ENCODE measurements at places on chromosomes 7 and 10. TPM values are rescaled to one million over a fixed set of nuclear protein-coding genes. Genes with fewer than 3 reads are reported as not detected.

Gene NKX1-2
- not detected for total RNA-seq

Gene CFAP43
- total RNA-seq = 0.68 TPM

Gene CYP26C1
- not detected for total RNA-seq

Gene WNT8B
- not detected for total RNA-seq

Gene INPP5A
- total RNA-seq = 117 TPM

Gene CBLL1
- 46.2 TPM for total RNA-seq

Gene NRG3
- 0.41 TPM for total RNA-seq

Gene SFTPD
- total RNA-seq = 3.4 TPM

Gene AKR1D1
- not detected for total RNA-seq

Gene C10orf67
- not detected for total RNA-seq

Gene ABLIM1
- 58.5 TPM for total RNA-seq

Gene RP9
- 24.6 TPM for total RNA-seq

GRCh38 chr7:122637784-122638183 is 61.1 kb downstream of the RNF133 start:
- H3K27me3 ChIP-seq = no peaks in the 10 kb centered on the region
- H3K36me3 ChIP-seq = no peaks in the 10 kb centered on the region
- no peak for DNase-seq
- no peaks in the 10 kb centered on the region for H3K4me1 ChIP-seq
- no peak overlapping the region for H3K27ac ChIP-seq

GRCh38 chr7:45701701-45702510 is 127.7 kb downstream of the ADCY1 start:
- no peaks in the 10 kb centered on the region for H3K4me1 ChIP-seq
- no peak overlapping the region for H3K27ac ChIP-seq
- peaks cover 24% of the 10 kb centered on the region for H3K27me3 ChIP-seq
- no peak for DNase-seq
- H3K36me3 ChIP-seq = no peaks in the 10 kb centered on the region

GRCh38 chr7:107506674-107507339 is 37.0 kb downstream of the GPR22 start:
- no peaks in the 10 kb centered on the region for H3K27me3 ChIP-seq
- no peak for DNase-seq
- no peak overlapping the region for H3K27ac ChIP-seq
- H3K4me1 ChIP-seq = no peaks in the 10 kb centered on the region
- no peaks in the 10 kb centered on the region for H3K36me3 ChIP-seq
- no peak overlapping the region for H3K4me3 ChIP-seq

DNA sequence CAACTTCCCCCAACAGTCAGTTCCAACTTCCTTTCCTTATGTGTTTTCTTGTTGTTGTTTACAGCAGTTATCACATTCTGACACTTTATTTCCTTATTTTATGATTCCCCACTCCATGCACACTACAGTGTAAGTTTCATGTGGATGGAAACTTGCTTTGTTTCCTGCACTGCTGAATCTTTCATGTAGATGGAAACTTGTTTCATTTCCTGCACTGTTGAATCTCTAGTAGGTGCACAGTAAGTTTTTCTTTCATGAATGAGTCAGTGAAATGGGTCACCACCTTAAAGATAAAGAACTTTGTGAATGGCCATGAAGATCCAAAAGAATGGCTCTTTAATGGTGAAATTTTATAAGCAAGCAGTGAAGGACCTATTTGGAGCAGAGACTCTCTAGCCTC is 61.4 kb downstream of the SHOC2 start:
- H3K4me3 ChIP-seq = no peak overlapping the region
- no peak overlapping the region for H3K27ac ChIP-seq
- no peak for DNase-seq

DNA sequence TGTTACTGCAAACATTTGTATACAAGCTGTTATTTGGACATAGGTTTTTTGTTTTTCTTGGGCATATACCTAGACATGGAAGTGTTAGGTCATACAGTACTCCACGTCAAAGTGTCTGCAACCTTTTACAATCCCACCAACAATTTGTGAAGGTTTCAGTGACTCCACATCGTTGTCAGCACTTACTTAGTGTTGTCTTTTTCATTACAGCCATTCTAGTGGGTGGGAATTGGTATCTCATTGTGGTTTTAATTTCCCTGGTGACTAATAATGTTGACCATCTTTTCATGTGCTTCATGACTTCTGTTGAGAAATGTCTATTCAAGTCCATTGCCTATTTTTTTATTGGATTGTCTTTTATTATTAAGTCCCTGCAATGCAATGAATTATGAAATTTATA is 95.0 kb downstream of the UBE3C start:
- no peaks in the 10 kb centered on the region for H3K27me3 ChIP-seq
- no peak for DNase-seq
- H3K36me3 ChIP-seq = peaks cover 56% of the 10 kb centered on the region

DNA sequence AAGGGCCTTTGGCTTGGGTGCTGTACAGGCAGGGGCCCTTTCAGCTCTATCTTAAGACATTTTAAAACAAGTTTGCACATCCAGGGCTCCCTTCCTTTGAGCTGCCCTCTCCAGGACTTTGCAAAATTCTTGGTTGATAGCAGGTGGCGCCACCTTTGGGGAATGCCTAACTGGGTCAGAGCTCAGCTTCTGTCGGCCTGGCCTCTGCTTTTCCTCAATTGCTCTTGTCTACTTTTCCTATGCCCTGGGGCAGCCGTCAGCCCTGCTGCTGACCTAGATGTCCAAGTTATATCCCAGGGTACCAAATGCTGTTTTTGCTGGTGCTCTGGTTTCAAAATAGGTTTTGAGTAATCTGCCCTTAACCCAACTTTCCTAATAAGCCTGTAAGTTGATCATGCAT is 65.8 kb downstream of the APBB1IP start:
- H3K4me3 ChIP-seq = no peak overlapping the region
- H3K36me3 ChIP-seq = no peaks in the 10 kb centered on the region
- H3K27ac ChIP-seq = no peak overlapping the region
- no peak for DNase-seq
- H3K27me3 ChIP-seq = no peaks in the 10 kb centered on the region

DNA sequence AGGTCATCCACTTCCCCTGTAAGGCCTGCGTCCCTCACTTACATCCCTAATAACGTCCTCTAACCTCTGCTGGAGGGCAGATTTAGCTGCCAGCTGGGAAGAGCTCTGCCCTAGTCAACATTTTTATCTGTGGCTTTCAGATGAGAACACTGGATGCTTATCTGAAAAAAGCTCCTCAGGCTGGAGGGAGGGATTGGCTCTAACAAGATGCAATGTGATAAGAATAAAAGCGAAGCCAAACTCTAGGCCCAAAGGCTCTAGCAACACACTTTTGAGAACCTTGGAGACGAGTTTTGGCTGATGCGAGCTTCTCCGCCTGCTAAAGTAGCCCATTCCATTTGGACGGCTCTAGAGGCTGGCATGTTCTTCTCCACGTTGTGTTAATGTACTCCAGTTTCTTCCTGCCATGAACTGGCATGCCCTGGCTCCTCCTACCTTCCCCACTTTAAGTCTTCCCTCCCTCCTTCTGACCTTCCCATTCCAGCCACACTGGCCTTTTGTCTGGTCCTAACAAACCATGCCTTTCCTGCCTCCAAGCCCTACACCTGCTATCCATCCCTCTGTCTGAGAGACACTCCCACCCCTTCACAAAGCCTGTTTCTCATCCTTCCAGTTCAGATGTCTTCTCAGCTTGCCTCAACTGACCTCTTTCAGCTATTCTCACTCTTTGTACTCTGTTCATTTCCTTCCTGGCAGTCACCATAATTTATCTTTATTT is 62.5 kb upstream of the ATRNL1 start:
- no peak for DNase-seq
- no peak overlapping the region for H3K27ac ChIP-seq
- no peak overlapping the region for H3K4me3 ChIP-seq
- no peaks in the 10 kb centered on the region for H3K36me3 ChIP-seq
- no peaks in the 10 kb centered on the region for H3K4me1 ChIP-seq

DNA sequence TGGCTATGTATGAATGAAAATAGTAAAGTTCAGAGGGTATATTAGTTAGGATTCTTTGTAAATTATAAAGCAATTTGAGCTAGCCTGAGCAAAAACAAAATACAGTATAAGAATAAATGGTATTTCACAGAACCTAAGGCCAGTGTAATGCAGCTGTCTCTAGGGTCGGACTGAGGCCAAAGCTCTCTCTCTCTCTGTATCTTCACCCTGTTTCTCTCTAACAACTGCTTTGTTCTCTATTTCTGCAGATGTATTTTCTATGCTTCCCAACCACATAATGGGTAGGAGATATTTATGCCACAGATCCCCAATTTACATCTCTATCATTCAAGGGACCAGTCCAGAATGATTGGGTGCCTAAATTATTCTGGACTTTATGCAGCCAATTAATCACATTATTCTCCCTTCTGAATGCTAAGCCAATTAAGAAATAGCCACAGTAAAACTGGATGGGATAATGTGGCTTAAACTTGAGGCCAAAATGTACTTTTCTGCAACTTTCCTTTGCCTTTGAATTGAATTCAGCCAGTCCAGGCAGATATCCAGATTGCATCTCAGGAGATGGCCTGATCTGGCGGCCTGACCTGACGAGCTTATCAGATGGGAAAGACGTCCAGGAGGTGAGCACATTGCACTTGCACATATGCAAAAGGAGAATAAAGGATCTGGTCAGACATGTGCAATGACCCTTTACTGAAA is 24.6 kb upstream of the IMMP2L start:
- H3K4me3 ChIP-seq = no peak overlapping the region
- no peak overlapping the region for H3K27ac ChIP-seq
- H3K4me1 ChIP-seq = no peaks in the 10 kb centered on the region
- no peak for DNase-seq
- H3K27me3 ChIP-seq = no peaks in the 10 kb centered on the region

GRCh38 chr7:31320675-31321074 is 19.9 kb downstream of the NEUROD6 start:
- no peak overlapping the region for H3K27ac ChIP-seq
- no peak overlapping the region for H3K4me3 ChIP-seq
- H3K27me3 ChIP-seq = no peaks in the 10 kb centered on the region
- no peaks in the 10 kb centered on the region for H3K36me3 ChIP-seq

- no peaks in the 10 kb centered on the region for H3K36me3 ChIP-seq
- peak; percentile 86 for DNase-seq
- no peaks in the 10 kb centered on the region for H3K27me3 ChIP-seq
- no peak overlapping the region for H3K4me3 ChIP-seq
- peak overlapping the region; percentile 42 for H3K27ac ChIP-seq
- H3K4me1 ChIP-seq = no peaks in the 10 kb centered on the region
Observed at GRCh38 chr7:73734619-73735527, 3.7 kb downstream of the ABHD11 start.

- no peaks in the 10 kb centered on the region for H3K36me3 ChIP-seq
- H3K27ac ChIP-seq = no peak overlapping the region
- no peaks in the 10 kb centered on the region for H3K4me1 ChIP-seq
- no peak for DNase-seq
- H3K27me3 ChIP-seq = no peaks in the 10 kb centered on the region
Observed at GRCh38 chr10:97314671-97315070, 4.4 kb upstream of the FRAT1 start.

DNA sequence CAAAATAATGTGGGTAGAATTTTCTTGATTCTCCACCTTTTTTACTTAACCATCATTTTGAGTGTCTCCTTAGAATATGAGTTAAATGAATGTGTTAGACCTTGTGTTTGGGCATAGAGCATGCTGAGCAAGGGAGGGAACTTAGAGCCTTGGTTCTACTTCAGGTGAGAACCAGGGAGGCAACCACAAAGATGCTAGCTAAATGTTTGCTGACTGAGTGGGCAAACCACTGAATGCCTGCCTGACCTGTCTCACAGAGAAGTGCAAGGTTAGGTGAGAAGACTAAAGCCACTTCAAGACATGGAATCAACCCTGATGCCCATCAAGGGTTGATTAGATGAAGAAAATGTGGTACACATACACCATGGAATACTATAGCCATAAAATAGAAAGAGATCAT is 242.6 kb upstream of the ZNF32 start:
- no peaks in the 10 kb centered on the region for H3K36me3 ChIP-seq
- H3K4me3 ChIP-seq = no peak overlapping the region
- no peak for DNase-seq
- no peaks in the 10 kb centered on the region for H3K4me1 ChIP-seq
- H3K27me3 ChIP-seq = no peaks in the 10 kb centered on the region

- H3K4me3 ChIP-seq = no peak overlapping the region
- no peak for DNase-seq
Observed at GRCh38 chr10:45410489-45410806, 36.4 kb downstream of the ALOX5 start.

- no peaks in the 10 kb centered on the region for H3K36me3 ChIP-seq
- no peak overlapping the region for H3K4me3 ChIP-seq
- no peaks in the 10 kb centered on the region for H3K4me1 ChIP-seq
- no peaks in the 10 kb centered on the region for H3K27me3 ChIP-seq
- no peak for DNase-seq
Observed at GRCh38 chr10:90274721-90275468, 573.5 kb downstream of the KIF20B start.

DNA sequence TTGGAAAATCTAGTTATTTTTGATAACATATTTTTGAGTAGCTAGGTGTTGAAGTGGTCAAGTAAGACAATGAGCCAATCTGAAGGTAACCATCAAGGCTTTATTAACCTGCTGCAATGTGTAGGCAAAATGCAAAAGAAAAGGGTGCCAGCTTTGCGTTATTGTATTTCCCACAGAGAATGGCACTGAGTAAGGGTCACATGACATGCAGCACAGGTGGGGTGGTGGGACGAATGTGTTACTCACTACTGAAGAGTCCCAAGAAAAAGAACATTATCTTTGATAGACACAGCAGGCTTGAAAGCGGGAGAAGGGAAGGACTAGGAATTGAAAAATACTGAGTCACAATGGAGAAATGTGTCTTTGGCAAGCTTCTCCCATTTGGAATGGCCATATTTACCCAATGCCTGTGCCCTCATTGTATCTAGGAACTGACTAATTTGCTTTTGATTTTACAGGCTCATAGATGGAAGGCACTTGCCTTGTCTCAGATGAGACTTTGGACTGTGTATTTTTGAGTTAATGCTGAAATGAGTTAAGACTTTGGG is 898.6 kb upstream of the POT1 start:
- no peak for DNase-seq
- H3K27ac ChIP-seq = no peak overlapping the region
- no peak overlapping the region for H3K4me3 ChIP-seq
- H3K27me3 ChIP-seq = no peaks in the 10 kb centered on the region

DNA sequence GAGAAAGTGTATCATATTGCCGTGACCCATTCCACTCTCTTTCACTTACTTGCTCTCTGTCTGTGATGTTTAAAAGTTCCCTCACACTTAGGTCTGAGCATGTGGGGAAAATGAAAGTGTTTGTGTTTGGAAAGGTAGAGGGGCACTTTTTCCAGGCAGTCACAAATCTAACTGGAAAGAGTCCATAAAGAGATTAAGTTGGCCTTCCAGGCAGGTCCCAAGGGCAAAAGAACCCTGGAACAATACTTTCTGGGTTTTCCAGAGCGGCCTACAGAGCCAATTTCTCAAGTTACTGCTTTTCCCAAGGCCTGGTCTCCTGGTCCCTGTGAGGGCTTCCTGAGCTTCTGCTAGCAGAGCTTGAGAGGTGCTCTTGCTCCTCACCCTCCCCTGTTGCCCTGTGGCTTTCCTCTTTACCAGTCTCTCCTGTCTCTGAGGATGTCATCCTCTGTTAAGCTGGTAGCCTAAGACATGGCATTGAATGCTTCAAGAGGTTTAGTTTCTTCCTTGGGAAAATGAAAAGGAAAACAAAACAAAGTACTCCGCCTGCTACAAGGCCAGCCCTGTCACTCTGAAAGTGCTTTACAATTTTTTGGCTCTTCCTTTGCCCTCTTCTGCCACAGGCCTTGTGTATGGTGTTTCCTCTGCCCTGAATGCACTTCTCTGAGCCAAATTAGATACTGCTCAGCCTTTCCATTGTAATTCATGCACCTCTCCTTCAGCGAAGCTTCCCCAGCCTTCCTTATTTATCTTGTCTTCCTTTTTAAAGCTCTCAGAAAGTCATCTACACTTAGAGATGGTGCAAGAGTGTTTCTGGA is 20.1 kb downstream of the TES start:
- DNase-seq = no peak
- H3K27me3 ChIP-seq = no peaks in the 10 kb centered on the region
- no peak overlapping the region for H3K4me3 ChIP-seq
- peak overlapping the region; percentile 96 for H3K27ac ChIP-seq
- no peaks in the 10 kb centered on the region for H3K36me3 ChIP-seq
